ENCODE measurements at places on chromosomes 7 and 10.

GRCh38 chr10:59793919-59794318 is 40.7 kb upstream of the MRLN start:
- no peak for DNase-seq

DNA sequence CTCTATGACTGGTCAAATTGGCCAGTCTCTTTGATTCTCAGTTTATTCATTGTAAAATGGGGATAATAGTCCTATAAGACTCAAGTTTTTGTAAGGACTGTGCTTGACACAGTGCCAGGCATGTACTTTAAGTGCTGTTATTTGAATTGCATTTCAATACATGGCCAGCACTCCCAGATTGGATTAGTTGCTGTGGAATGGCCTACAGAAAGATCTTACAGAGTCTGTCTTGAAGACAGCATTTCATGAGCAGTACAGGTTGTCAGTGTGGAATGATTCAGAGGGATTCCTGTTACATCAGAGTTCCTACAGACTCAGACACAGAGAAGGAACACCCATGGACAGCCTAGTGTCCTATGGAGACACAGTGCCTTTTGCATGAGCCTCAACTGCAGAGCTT is 238.1 kb upstream of the BMPER start:
- DNase-seq = no peak

DNA sequence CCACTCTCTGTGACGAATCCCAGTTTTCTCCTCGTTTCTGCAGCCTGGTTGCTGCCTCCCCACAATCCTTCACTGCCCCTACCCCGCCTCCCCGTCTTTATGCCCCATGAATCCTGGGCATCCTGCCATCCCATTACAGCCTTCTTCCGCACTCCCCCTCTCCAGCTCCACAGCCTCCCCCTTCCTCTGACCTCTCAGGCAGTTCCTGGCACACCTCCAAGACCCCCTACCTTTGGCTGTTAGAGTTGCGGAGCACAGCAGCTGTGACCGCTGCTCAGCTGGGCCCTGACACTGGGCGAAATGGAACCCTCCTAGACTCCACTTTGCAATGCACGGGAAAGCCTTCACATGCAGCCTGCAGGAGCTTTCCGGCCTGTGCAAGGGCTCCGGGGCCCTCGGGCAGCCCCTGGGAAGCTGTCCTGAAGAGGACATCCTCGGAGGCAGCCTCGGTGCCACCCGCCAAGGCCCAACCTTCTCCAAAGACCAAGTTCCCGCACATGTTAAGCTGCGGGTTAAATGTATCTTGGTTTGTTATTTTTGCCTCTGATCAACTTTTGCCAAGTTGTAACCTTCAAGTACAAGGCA is 400.7 kb upstream of the MKI67 start:
- no peak for DNase-seq

DNA sequence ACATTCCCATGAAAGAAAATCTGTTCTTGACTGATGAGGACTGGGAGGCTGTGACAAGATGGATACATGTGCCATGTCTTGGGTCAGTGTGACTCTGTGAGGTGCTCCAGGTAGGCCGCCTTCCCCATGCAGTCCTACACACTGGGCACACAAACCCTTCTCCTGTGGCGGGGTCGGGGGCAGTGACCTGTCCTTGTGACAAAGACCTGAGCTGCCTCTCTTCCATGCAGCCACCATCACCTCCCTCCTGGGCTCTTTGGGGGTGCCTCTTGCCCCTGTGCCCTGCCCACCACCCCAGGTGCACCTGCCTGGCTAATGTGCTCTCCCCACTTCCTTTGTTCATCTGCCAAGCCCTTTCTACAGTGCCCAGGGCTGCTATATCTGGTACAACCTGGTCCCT is 35.7 kb upstream of the DMBT1 start:
- DNase-seq = no peak

- DNase-seq = no peak
Measured at GRCh38 chr7:101159696-101160674, 5.4 kb downstream of the VGF start.

GRCh38 chr10:88125766-88126165 is 262.3 kb downstream of the PTEN start:
- no peak for DNase-seq

GRCh38 chr7:88396295-88396947 is 89.7 kb upstream of the STEAP4 start:
- no peak for DNase-seq

DNA sequence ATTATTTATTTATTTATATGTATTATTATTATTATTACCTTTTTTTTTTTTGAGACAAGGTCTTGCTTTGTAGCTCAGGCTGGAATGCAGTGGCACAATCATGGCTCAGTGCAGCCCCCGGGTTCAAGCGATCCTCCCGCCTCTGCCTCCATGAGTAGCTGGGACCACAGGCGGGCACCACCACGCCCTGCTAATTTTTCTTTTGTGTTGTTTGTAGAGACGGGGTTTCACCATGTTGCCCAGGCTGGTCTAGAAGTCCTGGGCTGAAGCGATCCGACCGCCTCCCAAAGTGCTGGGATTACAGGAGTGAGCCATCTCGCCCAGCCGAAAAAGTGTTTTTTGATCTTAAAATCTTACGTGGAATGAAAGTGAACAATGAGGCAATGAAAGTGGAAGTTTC is 79.4 kb upstream of the C1GALT1 start:
- no peak for DNase-seq

- no peak for DNase-seq
Measured at GRCh38 chr10:50653142-50653541, 29.4 kb upstream of the SGMS1 start.

DNA sequence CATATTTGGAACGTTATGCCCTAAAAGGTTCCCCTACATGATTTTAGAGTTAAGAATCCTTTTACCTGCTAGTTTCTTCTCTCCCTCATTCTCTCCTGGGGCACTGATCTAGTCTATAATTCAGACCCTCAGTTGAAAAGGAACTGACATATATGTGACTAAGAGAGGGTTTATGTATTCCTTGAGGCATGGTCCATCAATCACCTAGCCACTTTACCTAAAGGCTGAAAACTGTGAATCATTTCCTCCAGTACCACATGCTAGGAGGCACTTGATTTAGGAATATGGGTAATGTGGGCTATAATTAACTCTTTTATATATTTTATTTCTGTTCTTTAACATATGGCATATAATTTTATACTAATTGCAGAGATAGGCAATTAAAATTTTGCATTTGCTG is 303.5 kb downstream of the BBS9 start:
- no peak for DNase-seq

- DNase-seq = no peak
Measured at GRCh38 chr10:4568731-4569130, 257.3 kb upstream of the AKR1E2 start.

GRCh38 chr7:4772306-4772705 is 3.1 kb upstream of the AP5Z1 start:
- no peak for DNase-seq

DNA sequence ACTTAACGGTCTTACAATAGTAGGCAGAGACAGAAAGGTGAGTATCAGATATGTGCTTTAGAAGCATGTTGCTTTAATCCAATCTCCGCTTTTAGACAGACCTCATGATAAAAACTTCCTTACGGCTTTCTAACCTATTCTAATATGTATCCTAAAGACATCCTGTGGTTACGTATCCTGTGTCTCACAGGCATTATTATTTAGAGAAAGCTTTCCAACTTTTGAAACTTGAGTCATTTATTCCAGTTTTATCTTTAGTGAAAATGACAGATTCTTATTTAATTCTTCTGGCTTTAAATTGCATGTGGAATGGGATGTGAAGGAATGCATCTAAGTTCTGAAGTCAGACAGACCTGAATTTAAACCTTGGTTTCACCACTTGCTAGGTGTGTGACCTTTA is 118.9 kb downstream of the OTUD1 start:
- no peak for DNase-seq

DNA sequence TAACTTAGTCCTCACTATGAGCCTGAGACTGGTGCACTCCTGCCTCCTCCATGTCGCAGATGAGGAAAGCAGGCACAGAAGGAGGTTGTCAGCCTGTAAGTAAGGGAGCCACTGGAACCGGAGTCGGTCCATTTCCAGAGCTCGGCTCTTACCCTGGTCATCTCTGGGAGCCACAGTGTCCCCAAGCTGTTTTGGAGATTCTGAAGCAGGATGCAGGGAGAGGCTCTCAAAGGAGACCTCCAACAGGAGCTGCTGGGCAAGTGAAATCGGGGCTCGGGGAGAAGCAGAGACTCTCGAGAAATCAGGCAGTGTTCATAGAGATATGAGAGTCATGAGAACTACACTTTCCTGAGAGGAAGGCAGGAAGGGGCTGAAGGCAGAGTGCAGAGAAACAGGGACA is 39.0 kb downstream of the VSTM4 start:
- no peak for DNase-seq

DNA sequence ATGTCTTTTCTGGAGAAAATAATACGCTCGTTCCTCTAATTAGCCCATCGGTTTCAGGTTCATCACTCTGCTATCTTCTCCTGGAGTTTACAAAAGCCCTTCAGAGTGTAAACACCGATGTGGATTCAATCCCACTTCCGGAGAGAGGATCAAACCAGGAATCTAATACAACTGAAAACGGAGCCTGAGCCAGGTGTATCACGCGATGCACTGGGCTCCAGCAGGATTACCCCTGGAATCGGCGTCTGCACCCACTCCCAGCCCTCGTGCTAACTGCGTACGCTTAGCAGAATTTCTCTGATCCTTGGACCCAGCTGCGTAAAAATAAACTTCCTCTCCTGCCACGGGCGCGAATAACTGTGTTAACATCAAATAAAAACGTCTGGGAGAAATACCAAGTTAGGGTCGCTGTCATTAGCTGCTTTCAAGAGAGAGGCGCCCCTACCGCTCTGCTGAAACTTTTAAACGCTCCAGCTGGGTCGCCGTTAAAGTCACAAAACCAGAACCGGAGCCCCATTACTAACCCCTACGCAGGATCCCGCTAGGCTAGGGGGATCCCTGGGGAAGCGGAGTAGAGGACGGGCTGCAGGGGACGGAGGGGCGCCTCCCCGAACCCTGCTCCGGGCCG is 502 bp downstream of the ZNF3 start:
- DNase-seq = no peak

GRCh38 chr7:143850682-143851081 is 51.3 kb downstream of the TCAF1 start:
- DNase-seq = no peak

GRCh38 chr10:94011296-94011695 is 17.6 kb downstream of the PLCE1 start:
- no peak for DNase-seq

DNA sequence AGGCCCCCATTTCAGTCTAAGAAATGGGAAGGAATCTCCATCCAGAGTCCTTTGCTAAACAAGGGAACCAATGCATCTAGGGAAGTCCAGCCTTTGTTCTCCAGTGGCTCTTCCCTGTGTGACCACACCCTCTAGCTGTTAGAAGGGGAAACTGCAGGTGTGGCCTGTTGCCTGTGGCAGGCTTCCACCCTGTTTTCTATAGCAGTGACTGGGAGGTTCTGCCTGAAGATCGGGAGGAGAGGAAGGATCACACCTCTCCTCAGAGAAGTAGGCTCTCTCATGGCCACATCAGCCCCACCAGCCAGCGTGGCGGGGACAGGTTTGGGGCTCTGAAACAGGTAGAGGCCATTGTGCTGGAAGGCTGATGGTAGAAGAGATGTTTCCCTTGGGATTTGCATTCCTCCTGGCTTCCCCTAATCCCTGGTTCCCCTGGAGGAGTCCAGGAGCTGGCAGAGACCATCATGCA is 47.7 kb upstream of the TRIM8 start:
- DNase-seq = no peak

- DNase-seq = no peak
Measured at GRCh38 chr7:18180685-18181084, 153.0 kb upstream of the PRPS1L1 start.

Measured in stimulated activated CD4-positive, alpha-beta T cell treated with anti-CD3 and anti-CD28 coated beads, TNF-alpha, amount 100 ng/mL, for 4 hours (primary cell).